NCI-H1417 (cell line): ENCODE measurements at places on chromosomes 7 and 10.

DNA sequence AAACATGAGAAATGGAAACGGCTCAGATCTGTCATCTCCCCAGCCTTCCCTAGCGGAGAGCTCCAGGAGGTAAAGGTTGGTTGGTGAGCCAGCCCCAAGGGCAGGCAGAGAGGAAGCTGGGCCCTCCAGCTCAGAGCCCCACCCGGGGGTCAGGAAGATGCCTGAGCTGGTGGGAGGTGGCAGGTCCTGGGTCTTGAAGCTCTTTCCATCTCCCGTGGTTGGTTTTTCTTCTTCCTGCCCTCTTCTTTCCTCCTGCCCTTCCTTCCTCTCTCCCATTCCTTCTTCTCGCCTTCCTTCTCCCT lies 384.2 kb upstream of the FOXK1 start:
- DNase-seq, result no peak

DNA sequence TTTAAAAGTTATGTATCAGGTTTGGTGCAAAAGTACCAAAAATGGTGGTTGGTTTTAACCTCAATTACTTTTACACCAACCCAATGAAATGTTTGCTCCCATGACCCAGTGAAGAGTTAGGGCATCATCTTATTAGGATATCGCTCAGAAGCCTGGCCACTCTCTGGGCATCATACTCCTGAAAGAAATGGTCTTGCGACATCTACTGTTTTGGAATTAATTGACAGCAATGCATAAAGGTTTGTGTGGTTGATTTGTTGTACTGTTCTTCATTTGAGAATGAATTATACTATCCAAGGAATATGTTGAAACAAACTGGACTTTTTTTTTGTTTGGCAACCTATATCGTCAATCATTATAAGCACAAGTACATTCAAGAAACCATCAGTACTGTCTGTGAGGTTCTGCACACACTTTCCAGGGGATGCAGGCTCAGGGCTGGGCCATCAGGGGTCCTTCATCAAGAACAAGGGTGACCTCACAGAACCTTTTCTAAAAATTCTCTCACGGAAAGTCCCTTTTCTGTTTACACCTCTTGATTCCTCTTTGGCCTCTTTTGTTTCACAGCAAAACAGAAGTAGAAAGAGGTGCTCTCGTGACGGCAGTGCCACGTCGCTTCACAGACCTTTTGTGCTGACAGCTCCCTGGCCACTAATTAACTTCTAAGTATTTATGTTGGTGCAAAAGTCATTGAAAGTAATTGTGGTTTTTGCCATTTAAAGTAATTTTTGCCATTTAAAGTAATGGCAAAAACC lies 117.2 kb upstream of the KLF6 start:
- DNase-seq, result no peak

- DNase-seq, result no peak
Measured at GRCh38 chr10:44824607-44825006, 86.5 kb upstream of the TMEM72 start.

GRCh38 chr7:151853896-151854719 lies 22.8 kb downstream of the PRKAG2 start:
- no peak for DNase-seq

GRCh38 chr7:153383781-153384180 lies 624.2 kb downstream of the ACTR3B start:
- DNase-seq, result no peak

GRCh38 chr7:149329265-149329664 lies 67.3 kb downstream of the ZNF783 start:
- no peak for DNase-seq

- no peak for DNase-seq
Measured at GRCh38 chr7:52897713-52898112, 137.7 kb upstream of the POM121L12 start.

- no peak for DNase-seq
Measured at GRCh38 chr7:51456431-51457060, 139.9 kb upstream of the COBL start.

- DNase-seq, result no peak
Measured at GRCh38 chr7:116433246-116433645, 66.3 kb upstream of the CAV2 start.

DNA sequence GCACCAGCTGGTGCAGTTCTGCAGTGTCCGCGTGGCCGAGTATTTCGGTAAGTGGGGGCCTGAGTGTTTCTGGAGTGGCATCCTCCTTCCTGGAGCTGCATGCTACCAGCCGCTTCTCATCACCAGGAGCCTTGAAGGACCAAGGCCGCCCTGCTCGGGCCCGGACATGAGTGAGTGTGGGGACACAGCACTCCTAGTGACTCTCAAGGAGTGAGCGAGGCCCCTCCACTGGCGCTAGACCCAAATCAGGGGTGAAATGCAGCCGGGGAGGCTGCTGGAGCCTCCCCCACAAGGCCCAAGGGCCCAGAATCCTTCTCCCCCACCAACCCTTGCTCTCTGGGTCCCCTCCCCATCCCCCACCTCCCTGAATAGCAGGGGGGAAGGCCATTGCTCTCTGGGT lies 48.0 kb downstream of the CAMK2B start:
- DNase-seq, result no peak

DNA sequence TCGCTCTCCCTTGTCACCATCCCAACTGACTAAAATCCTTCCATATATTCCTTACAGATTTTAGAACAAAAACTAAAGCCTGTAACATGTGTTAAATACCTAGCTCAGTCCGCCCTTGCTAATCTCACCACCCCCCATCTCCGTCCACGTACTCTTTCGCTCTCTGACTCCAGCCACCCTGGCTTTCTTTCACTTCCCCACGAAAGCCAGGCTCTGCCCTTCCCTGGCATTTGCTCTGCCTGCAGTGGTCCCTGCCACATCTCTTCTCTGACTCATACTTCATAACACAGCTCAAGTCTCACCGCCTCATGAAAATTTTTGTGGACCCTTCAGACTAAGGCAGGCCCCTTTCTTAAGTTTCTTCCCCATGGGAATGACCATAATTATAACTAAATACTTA lies 11.7 kb upstream of the GPAM start:
- DNase-seq, result no peak

DNA sequence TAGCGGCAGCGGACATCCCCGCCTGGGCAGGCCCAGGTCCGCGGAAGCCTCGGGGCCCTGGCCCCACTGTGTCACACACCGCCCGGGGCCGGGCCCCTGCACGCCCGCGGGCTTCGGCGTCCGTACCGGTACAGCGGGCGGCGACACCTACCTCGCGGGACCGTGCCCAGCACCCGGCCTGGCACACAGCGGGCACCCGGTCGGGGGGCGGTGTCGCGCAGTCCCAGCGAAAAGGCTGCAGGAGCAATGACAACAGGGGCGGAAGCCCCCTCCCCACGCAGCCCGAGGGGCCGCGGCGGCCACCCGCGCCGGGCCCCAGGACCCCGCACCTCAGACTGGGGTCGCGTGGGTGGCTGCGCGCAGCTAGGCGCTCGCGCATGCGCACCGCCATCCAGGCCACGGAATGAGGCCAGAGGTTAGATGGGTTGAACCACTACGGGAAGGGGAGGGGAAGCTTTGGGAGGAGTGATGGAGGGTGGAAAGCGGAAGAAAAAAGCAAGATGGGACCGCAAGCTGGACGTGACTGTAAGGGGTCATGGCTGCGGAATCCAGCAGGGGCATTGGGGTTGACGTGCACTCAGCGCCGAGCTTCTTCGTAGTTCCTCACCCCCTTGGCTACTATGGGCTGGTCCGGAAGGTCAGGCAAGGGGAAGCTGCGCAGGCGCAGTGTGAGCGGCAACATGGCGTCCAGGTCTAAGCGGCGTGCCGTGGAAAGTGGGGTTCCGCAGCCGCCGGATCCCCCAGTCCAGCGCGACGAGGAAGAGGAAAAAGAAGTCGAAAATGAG lies at the start of the genes BCCIP and UROS:
TSS of gene BCCIP (plus strand) at position 669 of the 785 bp plus-strand sequence. CDS start at position 681, 12 bp downstream.
TSS of gene UROS (minus strand) at position 381 of the 785 bp plus-strand sequence. CDS start 6,759 bp downstream, outside the sequence.
- peak; percentile 81 for DNase-seq

DNA sequence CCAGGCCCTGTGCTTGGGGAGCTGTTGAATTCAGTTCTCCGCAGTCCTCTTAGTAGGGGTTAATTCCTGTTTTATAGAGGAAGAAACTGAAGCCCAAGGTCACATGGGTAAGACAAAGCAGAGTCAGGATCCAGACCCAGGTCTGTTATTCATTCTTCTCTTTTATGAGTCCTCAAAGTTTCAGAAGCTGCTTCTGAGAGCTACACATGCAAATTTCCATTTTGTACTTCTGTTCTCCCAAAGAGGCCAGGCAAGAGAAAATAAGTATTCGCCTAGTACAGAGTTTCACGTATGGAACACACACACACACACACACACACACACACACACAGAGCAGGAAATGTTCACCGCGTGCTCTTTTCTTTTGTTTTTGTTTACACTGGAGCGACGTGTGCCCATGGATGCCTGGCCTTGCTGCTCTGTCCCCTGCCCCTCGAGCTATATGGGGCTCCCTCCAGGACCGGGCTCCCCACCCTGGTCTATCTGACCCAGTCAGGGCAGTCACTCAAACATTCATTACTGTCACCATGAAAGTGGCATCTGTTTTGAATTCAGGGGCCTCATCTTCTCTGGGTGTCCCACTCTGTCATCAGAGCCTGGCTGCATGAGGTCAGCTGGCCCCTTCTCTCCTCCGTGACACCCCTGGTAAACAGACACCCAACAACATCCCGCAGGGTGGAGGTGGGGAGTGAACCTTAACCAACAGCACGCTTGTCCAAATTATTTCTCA lies 84.4 kb downstream of the TNS3 start:
- DNase-seq, result peak; percentile 41

DNA sequence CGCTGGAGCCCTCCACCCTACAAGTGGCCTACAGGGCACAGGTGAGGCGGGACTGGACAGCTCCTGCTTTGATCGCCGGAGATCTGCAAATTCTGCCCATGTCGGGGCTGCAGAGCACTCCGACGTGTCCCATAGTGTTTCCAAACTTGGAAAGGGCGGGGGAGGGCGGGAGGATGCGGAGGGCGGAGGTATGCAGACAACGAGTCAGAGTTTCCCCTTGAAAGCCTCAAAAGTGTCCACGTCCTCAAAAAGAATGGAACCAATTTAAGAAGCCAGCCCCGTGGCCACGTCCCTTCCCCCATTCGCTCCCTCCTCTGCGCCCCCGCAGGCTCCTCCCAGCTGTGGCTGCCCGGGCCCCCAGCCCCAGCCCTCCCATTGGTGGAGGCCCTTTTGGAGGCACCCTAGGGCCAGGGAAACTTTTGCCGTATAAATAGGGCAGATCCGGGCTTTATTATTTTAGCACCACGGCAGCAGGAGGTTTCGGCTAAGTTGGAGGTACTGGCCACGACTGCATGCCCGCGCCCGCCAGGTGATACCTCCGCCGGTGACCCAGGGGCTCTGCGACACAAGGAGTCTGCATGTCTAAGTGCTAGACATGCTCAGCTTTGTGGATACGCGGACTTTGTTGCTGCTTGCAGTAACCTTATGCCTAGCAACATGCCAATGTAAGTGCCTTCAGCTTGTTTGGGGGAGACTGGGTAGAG lies at the start of gene COL1A2:
TSS of gene COL1A2 (plus strand) at position 459 of the 704 bp plus-strand sequence. CDS start at position 596, 137 bp downstream.
- DNase-seq, result no peak

- no peak for DNase-seq
Measured at GRCh38 chr7:6730343-6730633, 23.5 kb upstream of the ZNF12 start.

GRCh38 chr10:54947605-54948004 lies 146.6 kb upstream of the PCDH15 start:
- DNase-seq, result no peak

- no peak for DNase-seq
Measured at GRCh38 chr10:101614663-101615524, 26.8 kb downstream of the DPCD start.

DNA sequence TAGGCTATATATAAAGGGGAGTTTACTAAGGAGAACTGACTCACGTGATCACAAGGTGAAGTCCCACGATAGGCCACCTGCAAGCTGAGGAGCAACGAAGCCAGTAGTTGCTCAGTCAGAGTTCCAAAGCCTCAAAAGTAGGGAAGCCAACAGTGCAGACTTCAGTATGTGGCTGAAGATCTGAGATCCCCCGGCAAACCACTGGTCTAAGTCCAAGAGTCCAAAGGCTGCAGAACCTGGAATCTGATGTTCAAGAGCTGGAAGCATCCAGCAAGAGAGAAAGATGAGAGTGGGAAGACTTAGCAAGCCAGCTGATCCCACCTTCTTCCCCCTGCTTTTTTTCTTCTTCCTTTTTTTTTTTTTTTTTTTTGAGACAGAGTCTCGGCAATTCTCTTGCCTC lies 27.0 kb upstream of the GSDME start:
- no peak for DNase-seq

- DNase-seq, result no peak
Measured at GRCh38 chr10:69976795-69977546, 75.7 kb upstream of the MACROH2A2 start.

DNA sequence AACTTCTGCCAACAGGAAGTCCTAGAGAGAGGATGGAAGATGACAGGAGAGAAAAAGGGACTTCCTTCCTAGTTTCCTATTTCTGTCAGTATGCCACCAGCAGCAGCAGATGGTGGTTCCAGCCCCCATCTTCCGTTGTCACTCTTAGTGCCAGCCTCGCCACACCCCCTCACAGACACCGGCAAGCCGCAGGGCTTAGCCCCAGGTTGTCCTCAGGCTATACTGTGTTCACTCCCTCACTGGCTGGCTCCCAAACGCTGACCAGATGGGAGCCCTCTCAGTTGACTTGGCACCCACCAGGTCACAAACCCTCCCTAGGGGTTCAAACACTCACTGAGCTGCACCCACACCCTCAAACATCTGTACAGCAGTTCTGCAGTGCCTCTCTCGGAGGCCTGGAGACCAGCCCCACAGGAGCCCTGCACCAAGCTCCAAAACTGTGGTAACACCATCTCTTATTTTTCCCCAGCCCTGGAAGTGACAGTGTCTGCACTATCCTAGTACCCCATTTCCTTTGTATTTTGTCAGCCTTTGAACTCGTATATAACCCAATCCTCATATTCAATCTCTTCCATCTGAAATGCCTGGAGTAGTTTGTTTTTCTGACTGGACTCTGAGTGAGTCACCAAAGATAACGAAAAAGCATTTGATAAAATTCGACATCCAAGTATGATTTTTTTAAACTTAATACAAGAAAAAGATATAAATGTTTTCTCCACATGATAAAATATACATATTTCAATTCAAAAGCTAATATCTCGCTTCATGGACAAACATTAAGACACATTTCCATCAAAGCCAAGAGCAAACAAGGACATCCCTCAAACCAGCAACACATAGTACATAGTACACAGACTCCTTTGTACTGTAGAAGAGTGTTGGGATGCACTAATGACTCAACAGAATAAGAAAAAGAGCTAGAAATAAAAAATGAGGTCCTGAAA lies 34.5 kb downstream of the SMURF1 start:
- DNase-seq, result no peak

GRCh38 chr7:157932498-157933218 lies 595.9 kb downstream of the DNAJB6 start:
- no peak for DNase-seq

- no peak for DNase-seq
Measured at GRCh38 chr7:126178865-126179264, 1073.9 kb downstream of the GRM8 start.

DNA sequence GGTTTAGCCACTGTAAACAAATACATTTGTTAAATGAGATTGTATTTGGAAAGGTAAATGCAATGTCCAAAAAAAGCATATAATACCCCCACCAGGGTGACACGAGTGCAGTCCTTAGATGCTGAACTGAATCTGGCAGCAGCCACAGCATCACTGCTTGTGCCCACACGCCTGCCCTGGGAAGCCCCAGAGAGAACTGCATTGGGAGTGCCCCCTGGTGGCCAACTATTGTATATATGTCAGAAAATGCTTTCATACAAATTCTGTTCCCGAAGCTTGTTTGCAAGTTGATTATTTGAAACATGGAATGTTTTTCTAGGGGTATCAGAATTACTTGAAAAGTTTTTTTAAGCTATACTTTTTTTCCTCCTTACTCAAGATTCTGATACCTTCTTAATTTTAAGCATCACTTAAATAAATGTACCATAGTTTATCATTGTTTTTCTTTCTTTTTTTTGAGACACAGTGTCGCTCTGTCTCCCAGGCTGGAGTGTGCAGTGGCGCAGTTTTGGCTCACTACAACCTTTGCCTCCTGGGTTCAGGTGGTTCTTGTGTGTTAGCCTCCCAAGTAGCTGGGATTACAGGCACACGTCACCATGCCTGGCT lies 50.1 kb downstream of the LANCL2 start:
- DNase-seq, result peak; percentile 67
